ENCODE measurements at places on chromosomes 5 and 9.

DNA sequence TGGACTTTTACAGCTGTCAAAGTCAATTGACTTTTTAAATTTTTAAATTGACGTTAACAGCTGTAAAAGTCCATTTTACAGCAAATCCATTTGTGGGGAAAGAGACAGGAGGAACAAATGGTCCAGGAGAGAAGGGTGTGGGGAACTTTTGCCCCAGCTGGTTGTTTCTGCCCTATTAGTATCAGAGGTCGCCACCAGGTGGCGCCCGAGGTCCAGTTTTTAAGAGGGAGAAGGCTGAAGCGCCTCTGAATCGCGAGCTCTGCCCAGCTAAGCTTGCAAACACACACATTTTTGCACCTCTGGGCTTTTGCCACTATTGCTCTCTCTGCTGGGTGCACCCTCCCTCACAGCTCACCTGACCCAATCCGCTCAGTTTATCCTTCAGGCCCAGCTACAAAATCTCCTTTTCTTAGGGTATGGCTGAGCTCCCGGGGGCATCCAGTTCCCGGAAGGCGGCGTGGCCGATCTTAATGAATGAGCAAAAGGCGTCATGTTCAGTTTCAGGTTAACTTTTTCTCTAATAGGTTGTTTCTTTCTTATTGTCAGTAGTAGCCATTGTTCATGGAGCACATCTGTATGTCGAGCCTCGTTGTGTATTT lies 6.3 kb upstream of the TTLL11 start:
- peak; percentile 20 for DNase-seq

DNA sequence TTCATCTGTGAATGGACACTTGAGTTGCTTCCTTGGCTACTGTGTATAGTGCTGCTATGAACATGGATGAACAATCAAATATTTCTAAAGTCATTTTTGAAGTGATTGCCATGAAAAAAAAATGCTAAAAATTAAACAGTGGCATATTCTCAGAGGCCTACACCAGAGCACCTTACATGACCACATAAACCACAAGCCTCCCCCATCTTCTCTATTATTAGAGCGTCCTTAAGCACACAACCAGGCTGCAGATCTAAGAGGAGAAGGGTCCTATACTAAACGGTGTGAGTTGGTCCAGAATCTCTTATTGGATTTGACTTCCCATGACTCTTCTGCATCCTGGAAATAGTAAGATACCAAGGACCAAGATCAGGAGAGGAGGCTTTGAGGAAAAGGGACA lies 34.3 kb downstream of the PCA3 start:
- DNase-seq: no peak

DNA sequence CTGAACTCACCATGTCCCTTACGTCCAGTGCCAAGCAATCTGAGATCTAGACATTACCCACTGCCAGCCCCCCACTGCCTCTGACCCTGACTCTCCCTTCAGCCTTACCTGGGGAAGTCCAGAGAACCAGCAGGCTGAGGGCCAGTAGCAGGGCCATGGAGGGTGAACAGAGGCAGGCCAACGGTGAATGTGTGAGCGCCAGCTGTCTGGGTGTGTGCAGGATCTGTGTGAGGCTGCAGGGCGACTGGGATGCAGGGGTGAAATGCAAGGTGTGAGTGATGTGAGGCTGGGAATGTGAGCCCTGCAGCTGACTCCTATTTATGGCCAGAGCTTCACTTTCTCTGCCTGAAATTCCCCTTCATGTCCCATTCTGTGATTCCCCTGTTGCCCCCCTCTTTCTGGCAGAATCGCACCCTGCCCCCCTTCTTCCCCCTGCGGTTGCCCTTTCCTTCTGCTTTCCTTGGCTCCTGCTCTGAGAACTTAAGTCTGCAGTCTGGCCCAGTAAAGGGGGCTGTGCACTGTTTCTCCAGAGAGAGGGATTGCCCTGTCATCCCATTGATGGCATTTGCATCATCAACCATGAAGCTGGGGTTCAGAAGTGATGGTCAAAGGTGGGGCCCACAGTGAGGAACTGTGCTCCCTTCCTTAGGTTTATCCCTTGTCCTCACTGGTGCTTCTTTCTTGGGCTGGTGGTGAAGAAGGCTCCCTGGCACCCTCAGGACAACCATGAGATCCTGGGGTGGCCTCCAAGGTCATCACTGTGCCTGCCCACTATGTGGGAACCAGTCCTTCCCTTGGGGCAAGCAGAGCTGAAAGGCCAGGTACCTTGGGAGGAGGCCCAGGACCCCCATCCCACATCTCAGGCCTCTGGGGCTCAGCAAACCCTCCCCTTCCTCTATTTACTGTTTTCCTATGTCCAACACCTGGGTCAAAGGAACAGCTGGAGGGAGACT lies at the start of gene CCL19:
Gene CCL19, minus strand, starts transcription at position 294 of the 953 bp plus-strand sequence. Its CDS starts 137 bp downstream, at position 157.
- DNase-seq: no peak

DNA sequence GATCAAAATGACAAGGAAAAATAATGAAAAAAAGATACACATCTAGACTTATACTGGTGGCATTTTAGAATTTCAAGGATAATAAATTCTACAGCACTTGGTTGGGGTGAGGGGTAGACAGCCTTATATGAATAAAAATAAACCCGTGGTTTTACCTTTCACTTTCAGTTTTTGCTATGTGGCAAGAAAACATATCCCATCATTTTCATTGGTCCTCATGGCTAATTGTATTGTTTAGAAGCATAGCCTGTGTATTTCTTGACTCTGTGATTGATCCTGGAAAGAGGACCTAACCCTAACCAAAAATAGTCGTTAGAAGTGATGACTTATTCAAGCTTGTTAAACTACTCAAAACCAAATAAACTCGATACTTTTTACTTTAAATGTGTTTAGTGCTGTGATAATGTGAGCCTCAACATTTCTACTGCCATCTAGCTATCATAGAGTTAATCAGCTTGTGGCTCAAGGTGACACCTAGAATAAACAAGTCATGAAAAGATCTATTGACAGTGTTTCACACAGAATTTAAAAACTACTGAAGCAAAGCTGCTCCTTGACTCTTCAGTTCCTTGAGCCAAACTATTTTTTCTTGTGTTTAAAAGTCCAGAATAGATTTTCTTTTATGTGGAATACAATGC lies 153.3 kb upstream of the IZUMO3 start:
- DNase-seq: no peak

GRCh38 chr5:53068291-53068836 lies 41.2 kb downstream of the MOCS2 start:
- DNase-seq: no peak

DNA sequence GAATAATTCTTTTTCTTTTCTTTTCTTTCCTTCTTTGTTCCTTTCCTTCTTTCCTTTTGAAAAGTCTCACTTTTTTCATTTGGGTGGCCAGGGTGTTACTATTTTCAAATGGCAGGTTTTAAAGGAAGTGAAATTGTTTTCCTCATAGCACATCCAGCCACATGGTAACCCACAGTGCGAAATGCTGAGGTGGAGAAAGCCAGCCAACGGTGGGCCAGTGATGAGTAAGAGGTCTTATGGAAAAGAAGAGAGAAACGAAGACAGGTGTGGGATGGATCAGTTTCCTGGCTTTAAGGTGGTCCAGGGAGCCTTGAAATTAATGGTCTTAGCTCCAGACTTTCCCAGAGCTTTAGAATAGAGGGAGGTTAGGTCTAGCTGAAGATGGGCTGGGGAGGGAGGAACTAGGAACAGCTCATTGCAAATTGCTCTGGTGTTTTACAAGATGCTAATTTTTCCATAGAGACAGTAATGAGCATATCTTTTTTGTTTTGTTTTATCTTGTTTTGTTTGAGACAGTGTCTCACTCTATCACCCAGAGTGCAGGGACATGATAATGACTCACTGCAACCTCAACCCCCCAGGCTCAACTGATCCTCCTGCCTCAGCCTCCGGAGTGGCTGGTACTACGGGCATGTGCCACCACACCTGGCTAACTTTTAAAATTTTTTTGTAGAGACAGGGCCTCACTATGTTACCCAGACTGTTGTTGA lies 17.8 kb downstream of the ITK start:
- no peak for DNase-seq

- DNase-seq: no peak
Measured at GRCh38 chr5:159456261-159456660, 126.0 kb upstream of the IL12B start.

GRCh38 chr5:64792469-64792868 lies 23.7 kb downstream of the CWC27 start:
- no peak for DNase-seq

DNA sequence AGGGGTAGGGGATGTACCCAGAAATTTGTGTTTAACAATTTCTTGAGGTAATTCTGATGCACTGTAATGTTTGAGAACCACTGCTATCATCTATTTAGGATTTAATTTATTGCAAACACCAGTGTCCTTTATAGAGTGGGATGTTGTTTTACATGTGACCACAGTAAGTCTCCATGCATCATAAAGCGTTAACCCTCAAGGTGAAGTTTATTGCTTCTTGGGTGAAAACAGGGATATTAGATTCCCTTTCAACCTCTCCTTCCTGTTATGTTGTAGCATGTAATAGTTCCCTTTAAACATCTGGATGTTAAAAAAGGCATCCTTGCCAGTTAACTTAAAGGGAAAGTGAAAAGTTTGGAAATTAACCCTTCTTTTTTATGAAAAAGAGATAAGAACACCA lies 35.8 kb upstream of the ATG10 start:
- no peak for DNase-seq

DNA sequence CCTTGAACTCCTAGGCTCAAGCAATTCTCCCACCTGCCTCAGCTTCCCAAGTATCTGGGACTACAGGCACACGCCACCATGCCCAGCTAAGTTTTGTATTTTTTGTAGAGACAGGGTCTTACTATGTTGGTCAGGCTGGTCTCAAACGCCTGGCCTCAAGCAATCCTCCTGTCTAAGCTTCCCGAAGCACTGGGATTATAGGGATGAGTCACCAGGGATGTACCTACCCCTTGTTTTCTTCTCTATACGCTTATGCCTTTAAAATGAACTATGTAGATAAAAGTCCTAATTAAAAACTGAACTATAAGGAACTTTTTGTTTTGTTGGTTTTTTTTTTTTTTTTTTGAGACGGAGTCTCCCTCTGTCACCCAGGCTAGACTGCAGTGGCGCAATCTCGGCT lies 25.8 kb downstream of the UIMC1 start:
- no peak for DNase-seq

GRCh38 chr9:129624168-129624759 lies 1.7 kb upstream of the NTMT1 start:
- no peak for DNase-seq

DNA sequence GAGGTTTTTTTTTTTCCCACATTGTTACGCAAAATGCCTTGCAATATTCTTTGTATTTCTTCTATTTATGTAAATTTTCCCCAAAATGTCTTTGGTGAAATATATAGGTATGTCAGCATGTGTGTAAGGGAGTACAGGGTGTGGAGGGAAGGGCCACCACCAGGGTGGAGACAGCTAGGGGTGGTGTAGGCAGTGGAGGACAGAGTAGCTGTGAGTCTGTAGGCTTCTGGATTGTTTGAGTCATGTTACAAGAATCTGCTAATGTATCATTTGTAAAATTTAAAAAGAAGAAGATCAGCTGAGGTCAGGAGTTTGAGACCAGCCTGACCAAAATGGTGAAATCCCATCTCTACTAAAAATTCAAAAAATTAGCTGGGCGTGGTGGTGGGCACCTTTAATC lies 175.5 kb downstream of the NXNL2 start:
- DNase-seq: no peak

GRCh38 chr9:126939821-126940221 lies 25.2 kb downstream of the RALGPS1 start:
- no peak for DNase-seq

DNA sequence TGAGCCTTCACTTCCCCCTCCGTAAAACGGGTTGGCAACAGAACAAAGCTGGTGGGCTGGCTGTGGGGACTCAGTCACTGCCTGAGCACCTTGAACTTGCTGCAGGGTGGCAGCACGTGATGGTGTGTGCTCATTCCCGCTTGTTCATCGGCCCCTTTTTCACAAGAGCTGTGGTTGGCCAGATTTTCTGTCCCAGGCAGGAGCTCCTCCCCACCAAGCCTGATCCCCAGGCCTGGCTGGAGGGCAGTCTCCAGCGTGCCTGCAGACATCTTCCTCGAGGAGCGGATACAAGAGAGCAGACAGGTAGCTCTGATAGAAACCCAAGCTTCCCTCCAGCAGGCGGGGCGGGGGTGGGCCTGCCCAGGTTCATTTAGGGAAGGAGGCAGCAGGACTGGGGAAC lies 61.9 kb upstream of the ORM1 start:
- DNase-seq: no peak

- DNase-seq: no peak
Measured at GRCh38 chr9:129400971-129401622, 219.8 kb downstream of the C9orf50 start.

DNA sequence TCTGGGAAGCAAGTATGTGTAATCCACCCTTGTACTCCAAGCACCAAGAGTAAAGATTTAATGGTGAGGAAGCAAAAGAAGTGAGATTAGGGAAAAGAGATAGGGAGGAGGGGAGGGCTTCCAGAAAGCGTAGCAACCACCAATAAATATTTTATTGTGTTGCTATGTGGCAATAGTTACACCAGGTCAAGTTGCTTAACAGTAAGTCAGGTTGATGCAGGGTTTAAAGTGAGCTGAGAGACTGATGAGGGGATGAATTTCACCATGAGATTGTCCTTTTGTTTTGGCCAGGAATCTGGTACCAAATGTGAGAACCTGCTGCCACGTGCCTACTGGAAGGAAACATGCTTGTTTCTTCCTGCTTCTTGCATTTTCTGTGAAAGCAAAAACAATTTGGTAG lies 62.7 kb downstream of the PCSK5 start:
- DNase-seq: no peak

DNA sequence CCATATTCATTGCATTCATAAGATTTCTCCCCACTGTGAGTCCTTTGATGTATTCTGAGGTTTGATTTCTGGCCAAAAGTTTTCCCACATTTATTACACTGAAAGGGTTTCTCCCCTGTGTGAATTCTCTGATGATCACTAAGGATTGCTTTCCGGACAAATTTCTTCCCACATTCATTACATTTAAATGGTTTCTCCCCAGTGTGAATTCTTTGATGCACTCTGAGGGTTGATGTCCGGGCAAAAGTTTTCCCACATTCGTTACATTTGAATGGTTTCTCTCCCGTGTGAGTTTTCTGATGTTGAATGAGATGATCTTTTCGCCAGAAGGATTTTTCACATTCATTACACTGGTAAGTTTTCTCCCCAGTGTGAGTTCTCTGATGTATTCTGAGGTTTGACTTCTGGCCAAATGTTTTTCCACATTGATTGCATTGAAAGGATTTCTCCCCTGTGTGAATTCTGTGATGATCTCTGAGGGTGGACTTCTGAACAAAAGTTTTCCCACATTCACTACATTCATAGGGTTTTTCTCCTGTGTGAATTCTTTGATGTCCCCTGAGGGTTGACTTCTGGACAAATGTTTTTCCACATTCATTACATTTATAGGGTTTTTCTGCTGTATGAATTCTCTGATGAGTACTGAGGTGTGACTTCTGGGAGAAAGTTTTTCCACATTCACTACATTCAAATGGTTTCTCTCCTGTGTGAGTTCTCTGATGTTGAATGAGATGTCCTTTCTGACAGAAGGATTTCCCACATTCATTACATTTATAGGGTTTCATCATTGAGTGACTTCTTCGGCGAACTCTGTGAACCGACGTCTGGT lies 18.8 kb downstream of the ZNF510 start:
- DNase-seq: no peak

DNA sequence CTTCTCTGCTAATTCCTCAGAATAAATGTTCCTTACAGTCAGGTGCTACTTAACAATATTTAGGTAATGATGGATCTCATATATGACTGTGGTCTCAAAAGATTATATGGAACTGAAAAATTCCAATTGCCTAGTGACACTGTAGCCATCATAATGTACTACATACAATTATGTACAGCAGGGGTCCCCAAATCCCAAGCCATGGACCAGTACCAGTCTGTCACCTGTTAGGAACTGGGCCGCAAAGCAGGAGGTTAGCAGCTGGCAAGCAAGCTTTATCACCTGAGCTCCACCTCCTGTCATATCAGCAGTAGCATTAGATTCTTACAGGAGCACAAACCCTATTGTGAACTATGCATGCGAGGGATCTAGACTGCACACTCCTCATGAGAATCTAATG lies 69.6 kb downstream of the NR2F1-AS1 start:
- DNase-seq: no peak
